Calu3 (cell line): ENCODE measurements at places on chromosomes 11 and 22. TPM values are rescaled to one million over a fixed set of nuclear protein-coding genes. Genes with fewer than 3 reads are reported as not detected.

The DEFB131B gene
- not detected in 2 replicates for total RNA-seq

DNA sequence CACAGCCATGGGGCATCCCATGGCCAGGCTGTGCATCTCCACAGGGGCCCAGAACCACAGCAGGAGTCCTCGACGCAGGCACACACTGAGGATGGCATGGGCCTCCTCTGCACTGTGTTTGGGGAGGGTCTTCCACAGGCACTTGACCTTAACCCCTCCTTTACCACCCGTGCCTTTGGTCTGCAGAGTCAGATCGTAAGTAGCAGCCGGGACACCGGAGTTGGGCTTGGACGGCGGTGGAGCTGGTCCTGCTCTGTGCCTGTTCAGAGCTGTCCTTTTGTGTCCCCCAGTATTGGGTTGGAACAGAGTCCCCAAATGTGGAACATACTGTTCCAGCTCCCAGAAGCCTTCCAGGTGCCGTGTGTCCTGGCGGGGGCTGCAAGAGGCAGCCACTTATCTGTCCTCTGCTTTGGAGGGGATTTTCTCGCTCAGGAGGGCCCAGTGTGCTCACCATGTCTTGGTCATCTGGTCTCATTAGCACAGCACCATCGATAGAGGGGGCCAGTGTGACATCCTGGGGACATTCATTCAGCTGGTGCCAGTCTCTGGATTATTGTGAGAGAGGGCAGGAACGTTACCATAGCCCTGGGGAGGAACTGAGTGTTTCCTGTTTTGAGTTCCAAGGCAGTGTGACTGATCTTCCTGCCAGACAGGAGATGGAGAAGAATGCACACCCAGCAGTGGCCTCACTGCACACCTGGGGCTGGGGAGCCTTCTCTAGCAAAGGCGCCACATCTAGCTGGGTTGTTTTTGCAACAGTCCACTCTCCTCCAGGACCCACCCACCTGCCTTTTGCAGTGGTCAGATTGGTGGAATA, 12.4 kb downstream of the CRELD2 start:
- peak overlapping the region; percentile 43 for H3K27ac ChIP-seq
- H3K36me3 ChIP-seq: peaks cover 35% of the 10 kb centered on the region
- no peaks in the 10 kb centered on the region for H3K27me3 ChIP-seq
- peaks cover 27% of the 10 kb centered on the region for H3K4me1 ChIP-seq
- peak; percentile 91 for DNase-seq

DNA sequence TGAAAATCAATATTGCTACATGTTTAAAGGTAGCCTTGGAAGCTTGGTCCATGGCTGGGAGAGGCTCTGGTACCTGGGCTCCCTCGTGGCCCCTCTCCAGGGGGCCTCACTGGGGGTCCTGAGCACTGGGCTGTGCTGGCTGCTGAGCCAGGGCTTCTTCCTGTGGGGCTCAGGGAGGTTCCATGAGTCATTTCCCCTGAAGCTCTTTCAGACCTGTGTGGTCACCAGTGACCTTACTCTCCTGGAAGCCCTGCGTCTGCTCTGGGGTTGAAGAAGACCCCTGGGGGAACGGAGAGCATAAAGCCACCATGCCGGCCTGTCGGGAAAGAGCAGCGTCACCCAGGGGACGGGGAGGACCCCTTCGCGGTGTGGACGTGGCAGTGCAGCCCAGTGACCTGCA, 389.0 kb downstream of the TBC1D22A start:
- H3K4me1 ChIP-seq: no peaks in the 10 kb centered on the region
- H3K27ac ChIP-seq: no peak overlapping the region
- peaks cover under 1% of the 10 kb centered on the region for H3K36me3 ChIP-seq
- H3K27me3 ChIP-seq: no peaks in the 10 kb centered on the region

The OR8A1 gene
- total RNA-seq: not detected in 2 replicates

GRCh38 chr11:76141901-76142588, 64.3 kb downstream of the WNT11 start:
- no peak overlapping the region for H3K4me3 ChIP-seq
- no peak overlapping the region for H3K27ac ChIP-seq
- no peaks in the 10 kb centered on the region for H3K36me3 ChIP-seq
- DNase-seq: no peak
- no peaks in the 10 kb centered on the region for H3K27me3 ChIP-seq
- no peaks in the 10 kb centered on the region for H3K4me1 ChIP-seq

DNA sequence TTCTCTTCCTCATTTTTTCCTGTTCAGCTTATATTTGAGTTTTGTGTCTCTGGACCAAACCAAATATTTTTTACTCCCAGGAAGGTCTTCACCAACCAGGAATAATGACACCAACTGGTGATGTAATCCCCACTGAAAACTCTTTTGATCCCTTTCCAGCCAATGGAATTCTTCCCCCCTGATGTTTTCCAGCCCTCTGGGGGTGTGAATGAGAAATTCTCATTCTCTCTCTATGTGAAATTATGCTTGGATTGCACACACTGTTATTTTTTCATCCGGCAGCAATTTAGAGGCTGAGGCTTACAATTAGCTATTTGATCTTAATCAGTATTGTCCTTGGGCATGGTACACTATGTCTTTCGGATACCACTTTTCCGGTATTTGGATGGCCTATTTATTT, 39.5 kb upstream of the SLC1A2 start:
- no peaks in the 10 kb centered on the region for H3K36me3 ChIP-seq
- H3K4me1 ChIP-seq: no peaks in the 10 kb centered on the region
- no peak for DNase-seq
- H3K4me3 ChIP-seq: no peak overlapping the region

DNA sequence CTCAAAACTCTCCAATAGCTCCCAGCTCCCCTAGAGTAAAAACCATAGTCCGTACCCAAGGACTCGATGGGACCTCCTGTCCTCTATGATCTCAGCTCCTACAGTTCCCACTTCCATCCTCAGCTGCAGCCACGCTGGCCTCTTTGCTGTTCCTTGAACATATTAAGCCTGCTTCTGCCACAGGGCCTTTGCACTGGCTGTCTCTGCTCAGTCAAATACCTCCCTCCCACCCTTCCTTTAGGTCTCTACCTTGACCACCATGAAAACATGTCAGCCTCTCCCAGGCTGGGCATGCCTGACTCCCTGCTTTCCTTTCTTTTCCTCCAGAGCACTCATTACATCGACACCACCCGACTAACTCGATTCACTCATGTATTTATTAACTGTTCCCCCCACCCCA, 24.5 kb downstream of the TMEM184B start:
- no peak for DNase-seq
- H3K4me3 ChIP-seq: no peak overlapping the region
- H3K27ac ChIP-seq: peak overlapping the region; percentile 5
- H3K27me3 ChIP-seq: no peaks in the 10 kb centered on the region
- peaks cover 29% of the 10 kb centered on the region for H3K36me3 ChIP-seq
- peaks cover 7% of the 10 kb centered on the region for H3K4me1 ChIP-seq

The KDM4E gene
- not detected in 2 replicates for total RNA-seq

The ALDH3B2 gene
- 2.4 and 2.9 TPM in 2 replicates for total RNA-seq

GRCh38 chr22:33880986-33881385, 39.3 kb downstream of the LARGE1 start:
- H3K27me3 ChIP-seq: no peaks in the 10 kb centered on the region
- no peaks in the 10 kb centered on the region for H3K4me1 ChIP-seq
- H3K36me3 ChIP-seq: no peaks in the 10 kb centered on the region
- DNase-seq: no peak
- H3K27ac ChIP-seq: no peak overlapping the region
- H3K4me3 ChIP-seq: no peak overlapping the region

GRCh38 chr11:117071344-117071787, 26.9 kb downstream of the SIK3 start:
- H3K4me3 ChIP-seq: no peak overlapping the region
- H3K4me1 ChIP-seq: peaks cover 25% of the 10 kb centered on the region
- H3K27ac ChIP-seq: no peak overlapping the region
- no peaks in the 10 kb centered on the region for H3K36me3 ChIP-seq
- DNase-seq: peak; percentile 2
- peaks cover 20% of the 10 kb centered on the region for H3K27me3 ChIP-seq

DNA sequence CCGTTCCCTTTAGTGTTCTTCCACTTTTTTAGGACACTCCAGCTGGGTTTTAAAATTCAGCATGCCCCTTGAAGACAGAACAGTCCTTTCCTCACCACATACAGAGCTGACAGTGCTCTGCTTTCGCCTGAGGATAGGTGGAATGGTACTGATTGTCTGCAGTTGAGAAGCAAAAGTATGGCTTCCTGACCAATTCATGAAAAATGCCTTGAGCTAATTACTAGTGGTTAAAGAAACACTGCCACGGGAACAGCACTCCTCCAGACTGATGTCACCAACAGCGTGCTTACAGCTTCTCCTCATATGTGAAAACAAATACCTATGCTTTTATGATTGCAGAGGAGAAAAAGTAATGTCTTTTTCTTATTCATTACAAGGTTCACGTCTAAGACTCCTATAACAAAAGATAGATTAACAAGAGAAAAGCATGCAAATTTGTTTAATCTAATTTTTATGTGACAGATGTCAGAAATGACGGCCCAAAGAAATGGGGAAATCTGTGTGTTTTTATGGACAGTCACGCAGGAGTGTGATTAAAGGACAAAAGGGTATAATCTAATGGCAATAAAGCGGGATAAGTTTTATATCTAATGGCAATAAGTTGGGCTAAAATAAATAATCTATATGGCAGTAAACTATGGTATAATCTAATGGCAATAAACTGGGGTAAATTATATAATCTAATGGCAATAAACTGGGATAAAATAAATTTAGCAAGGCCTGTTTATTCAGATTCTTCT, 123.4 kb upstream of the ARHGAP42 start:
- no peaks in the 10 kb centered on the region for H3K36me3 ChIP-seq
- H3K4me3 ChIP-seq: no peak overlapping the region
- no peaks in the 10 kb centered on the region for H3K27me3 ChIP-seq
- DNase-seq: no peak
- peaks cover 21% of the 10 kb centered on the region for H3K4me1 ChIP-seq
- H3K27ac ChIP-seq: no peak overlapping the region

The ABCG4 gene
- not detected in 2 replicates for total RNA-seq

DNA sequence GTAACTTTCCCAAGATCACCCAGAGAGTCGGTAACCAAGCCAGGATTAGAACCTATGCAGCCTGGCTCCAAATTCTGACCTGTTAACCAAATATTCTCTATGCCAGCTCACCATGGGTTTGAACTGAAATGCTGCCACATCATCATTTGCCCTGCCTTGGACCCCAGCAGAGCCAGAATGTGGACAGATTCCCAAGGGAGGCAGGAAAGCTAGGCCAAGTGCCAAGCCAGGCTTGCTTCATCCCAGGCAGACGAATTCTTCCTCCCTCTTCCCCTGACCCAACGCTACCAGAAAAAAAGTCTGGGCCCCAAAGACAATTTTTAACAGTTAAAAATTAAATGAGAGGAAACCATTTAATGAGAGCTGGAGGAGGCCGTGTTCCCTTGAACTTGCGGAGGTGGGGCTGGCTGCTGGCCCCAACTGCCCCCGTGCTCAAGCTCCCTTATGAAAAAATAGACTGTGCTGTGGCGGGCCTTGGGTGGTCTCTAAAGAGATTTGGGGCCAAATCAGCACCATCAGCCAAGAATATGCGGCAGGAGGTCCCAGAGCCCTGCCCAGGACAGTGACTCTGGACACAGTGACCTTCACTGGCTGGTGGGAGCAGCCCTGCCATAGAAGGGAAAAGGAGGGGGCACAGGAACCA, 184.1 kb upstream of the SYT13 start:
- H3K27ac ChIP-seq: no peak overlapping the region
- H3K4me3 ChIP-seq: no peak overlapping the region
- DNase-seq: no peak
- H3K27me3 ChIP-seq: peaks cover 100% of the 10 kb centered on the region
- no peaks in the 10 kb centered on the region for H3K36me3 ChIP-seq
